ENCODE measurements at places on chromosomes 5 and 9. TPM values are rescaled to one million over a fixed set of nuclear protein-coding genes. Genes with fewer than 3 reads are reported as not detected.

DNA sequence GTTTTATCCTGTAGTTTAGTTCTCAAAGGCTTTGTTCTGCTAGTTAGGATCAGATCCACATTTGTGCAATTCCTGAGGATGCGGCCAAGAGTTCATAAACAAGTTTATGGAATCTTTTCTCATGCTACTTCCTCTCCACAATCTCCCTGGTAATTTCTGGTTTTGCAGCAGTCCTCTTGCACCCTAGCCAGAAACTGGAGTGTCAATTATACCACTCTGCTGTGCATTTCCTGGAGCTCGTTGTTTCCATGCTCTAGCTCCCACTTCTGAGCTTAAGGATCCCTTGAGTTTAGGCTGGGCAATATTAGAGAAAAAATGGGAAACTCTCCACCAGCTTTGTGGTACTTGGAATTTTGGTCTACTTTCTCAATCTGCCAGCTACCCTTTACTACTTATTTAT lies 474.7 kb downstream of the DIRAS2 start:
- DNase-seq = no peak

GALNT12 gene
- 12.9 TPM for total RNA-seq

NTNG2 gene
- 2.4 TPM for total RNA-seq

PCDHGA1 gene
- total RNA-seq = 1.1 TPM
